ENCODE measurements at places on chromosomes 3 and 15. TPM values are rescaled to one million over a fixed set of nuclear protein-coding genes. Genes with fewer than 3 reads are reported as not detected.

DNA sequence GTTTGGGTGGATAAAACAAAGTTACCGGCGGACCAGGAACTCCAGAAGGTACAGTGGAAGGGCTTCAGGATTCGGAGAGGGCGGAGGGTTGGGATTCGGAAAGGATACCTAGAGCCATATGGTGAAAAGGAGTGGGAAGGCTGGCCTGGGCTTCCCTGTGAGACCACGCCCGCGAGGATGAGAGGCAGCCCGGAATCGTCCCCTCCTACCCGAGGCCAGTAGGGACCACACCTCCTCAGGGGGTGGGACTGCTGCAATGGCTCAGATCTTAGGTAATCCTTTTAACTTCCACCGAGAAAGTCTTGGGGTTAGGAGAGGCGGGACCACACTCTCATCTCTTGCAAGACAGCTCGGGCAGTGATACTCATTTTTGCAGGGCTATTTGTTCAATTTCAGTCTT is 511.3 kb downstream of the OCA2 start:
- DNase-seq: no peak

The CHP1 gene
- 92.7 TPM for total RNA-seq

The RGMA gene
- total RNA-seq: 0.47 TPM

GRCh38 chr15:49094923-49095322 is 48.7 kb upstream of the SECISBP2L start:
- no peak for DNase-seq

DNA sequence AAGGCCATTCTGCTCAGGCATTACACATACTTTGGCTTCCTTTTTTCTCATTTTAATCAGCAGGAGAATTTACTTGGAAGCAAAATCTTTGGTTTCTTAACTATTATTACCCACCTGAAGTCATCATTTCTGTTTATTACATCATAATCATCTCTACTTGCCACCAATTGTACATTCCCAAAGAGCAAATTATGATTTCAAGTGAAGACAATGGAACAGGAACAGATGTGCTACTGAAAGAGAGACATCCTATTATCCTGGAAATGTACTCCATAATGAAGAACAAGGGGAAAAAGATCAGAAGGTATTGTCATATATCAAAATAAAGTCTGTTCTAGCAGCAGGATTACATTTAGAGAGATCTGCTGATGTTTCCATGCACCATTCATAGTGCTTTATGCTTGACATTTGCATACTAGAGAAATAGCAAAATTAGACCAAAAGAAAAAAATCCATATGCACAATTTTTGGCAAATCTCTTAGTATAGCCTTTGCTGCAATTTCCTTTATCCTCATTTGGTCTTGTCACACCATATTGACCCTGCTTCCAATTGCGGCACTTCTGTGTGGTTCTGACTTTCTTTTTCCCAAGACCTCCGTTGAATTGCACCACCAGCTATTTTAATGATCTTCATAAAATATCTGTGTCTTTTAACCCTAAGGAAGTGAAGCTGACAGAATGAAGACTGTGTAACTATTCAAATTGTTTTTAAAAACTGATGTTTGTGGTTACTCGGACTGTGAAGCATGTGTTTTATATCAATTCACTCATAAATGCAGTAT is 683.8 kb downstream of the ZNF385D start:
- DNase-seq: no peak

GRCh38 chr3:120436523-120437050 is 14.2 kb downstream of the FSTL1 start:
- DNase-seq: no peak

DNA sequence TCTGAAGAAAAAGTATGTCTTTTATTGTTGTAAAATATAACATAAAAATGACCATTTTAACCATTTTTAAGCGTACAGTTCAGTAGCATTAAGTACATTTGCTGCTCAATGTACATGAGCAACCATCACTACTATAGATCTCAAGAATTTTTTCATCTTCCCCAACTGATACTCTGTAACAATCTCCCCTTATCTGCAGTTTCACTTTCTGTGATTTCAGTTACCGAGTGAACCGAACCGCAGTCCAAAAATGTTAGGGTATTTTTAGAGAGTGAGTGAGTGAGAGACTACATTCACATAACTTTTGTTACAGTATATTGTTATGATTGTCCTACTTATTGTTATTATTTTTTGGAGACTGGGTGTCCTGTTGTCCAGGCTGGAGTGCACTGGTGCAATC is 9.0 kb upstream of the SLC25A26 start:
- DNase-seq: no peak

- DNase-seq: no peak
Observed at GRCh38 chr3:6928064-6928463, 67.1 kb downstream of the GRM7 start.

The ATP8B4 gene
- 1.7 TPM for total RNA-seq

GRCh38 chr3:47161983-47162696 is 1.8 kb downstream of the SETD2 start:
- DNase-seq: peak; percentile 24

GRCh38 chr15:100186960-100187359 is 154.8 kb downstream of the ADAMTS17 start:
- DNase-seq: no peak

DNA sequence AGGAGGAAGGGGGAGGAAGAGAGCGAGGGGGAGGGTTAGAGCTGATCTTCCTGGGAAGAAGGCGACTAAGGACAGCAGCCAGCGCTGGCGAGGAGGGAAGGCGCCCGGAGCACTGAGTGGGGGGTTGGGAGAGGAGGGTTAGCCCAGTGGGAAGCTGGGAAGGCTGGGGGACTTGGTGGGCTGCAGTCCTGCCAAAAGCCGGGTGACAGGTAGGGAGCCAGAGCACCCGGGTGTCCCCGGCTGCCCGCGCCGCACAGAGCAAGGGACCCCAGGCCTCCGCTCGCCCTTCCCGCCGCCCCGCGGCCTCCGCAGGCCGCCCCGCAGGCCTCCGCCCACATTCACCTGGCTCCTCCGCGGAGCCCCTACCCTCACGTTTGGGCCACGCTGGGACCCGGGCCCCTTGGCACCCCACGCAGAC is 448 bp downstream of the SLC12A8 start:
- DNase-seq: no peak

DNA sequence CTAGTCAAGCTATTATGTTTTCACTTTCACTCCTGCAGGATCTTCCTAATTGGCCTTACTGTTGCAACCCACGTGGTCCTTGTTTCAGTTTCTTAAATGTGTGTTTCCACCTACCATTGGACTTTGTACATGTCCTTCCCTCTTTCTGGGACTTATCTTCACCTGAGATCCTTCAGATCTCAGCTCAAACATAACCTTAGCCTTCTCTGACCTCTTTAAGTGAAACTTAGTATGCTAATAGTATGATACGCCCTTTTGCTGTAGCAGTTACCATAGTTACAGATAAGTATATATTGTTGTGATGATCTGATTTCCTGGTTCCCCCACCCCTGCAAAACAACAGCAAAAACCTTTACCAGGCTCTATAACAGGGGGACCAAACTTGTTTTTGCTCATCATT is 35.2 kb downstream of the U2SURP start:
- DNase-seq: no peak

GRCh38 chr15:63408524-63408923 is 26.9 kb upstream of the CA12 start:
- peak; percentile 67 for DNase-seq

The MRPL3 gene
- total RNA-seq: 77.4 TPM

The TMC3 gene
- total RNA-seq: 0.05 TPM

- no peak for DNase-seq
Observed at GRCh38 chr15:92949604-92950249, 49.6 kb downstream of the CHD2 start.

The ROPN1 gene
- total RNA-seq: not detected

DNA sequence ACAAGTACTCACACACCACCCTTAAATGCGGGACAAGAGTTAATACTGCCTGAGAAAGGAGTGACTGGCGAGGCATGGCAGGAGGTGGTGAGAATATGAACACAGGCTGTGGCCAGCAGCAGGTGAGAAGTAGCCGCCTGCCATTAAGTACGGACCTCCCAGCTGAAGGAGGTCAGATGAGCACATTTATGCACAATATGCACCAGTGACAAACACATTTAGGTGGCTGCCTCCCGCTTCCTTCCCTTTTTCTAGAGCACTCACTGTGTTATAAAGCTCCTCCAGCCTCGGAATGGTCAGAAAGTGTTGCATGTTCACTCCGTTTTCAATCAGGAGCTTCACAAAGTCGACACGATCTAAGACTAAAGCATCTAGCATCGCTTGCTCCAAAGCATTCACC is 52.4 kb downstream of the TRPM1 start:
- DNase-seq: no peak

The ISL2 gene
- total RNA-seq: 1.2 TPM

- DNase-seq: no peak
Observed at GRCh38 chr3:130941793-130942192, 47.9 kb downstream of the ATP2C1 start.

The ITGB5 gene
- 107 TPM for total RNA-seq

DNA sequence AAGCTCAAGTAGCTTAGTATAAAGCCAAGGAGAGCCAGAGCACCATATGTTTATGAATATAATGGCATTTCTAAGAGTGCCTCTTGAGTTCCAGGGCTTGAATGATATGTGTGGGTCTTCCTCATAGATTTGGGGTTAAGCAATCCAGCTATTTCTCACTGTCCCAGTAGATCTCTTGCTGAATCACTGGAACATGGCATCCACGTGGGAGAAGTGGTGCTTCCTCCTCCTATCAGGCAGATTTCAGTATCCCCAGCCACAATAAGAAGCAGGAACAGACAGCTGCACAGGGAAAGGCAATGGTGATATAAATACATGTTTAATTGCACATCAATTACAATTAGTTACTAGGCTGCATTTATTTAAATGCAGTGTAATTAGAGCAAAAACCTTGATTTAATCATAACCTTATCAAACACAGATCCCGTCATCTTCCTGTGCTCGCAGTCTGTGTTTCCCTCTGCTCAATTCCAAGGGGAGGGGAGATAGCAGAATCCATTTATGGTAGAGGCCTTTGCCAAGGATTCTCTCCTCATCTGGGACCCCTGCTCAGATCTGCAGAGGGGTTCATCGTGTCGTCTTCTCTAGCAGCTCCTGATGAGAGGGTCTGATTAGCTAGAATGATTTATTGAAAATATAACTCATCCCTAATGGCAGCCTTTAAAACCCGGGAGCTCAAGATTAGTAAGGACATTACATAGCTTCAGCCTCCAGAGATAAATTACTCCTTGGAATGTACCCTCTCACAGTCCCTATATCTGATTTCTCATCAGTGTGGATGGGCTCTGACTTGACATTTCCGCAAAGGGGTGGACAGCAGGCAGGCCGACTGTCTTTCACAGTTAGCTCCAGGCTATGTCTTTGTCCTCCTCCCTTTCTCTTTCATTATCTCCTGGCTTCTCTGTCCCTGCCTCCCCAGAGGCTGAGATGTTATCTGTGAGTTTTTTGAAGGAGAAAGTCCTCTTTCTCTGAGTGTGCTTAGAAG is 775.9 kb downstream of the AGBL1 start:
- DNase-seq: no peak

DNA sequence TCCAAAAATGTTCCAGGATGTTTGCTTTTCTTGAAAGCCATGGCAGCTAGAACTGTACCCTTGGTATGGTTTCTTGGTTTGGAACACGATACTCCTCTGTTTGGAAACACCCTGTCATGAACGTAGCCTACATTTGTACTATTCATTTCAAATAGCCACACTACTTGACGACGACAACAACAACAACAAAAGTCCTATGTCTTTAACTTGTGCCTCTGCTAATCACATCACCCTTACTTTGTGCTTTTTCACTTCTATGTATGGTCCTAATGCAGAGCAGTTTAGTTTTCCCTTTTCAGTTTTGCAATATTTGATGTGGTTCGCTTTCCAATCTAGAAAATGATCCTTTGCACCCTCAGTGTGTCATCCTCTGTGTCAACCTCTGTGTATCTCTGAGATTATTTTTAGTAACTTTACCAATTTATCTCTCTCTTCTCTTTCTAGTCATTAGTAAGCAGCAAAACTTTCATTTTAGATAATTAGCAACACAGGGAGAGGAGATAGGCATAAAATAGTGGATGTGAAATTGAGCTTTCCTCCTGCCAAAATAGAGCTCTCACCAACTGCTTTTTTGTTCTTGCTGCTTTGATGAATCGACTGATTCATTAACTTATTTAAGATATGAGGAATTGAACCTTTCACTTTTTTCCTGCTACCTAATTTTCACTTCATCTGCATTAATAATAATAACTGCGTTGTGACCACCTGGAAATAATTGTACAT is 44.1 kb upstream of the TP63 start:
- DNase-seq: no peak

- peak; percentile 22 for DNase-seq
Observed at GRCh38 chr3:124033360-124034015, 41.6 kb upstream of the ROPN1 start.

GRCh38 chr3:130823241-130823884 is 70.5 kb upstream of the ATP2C1 start:
- no peak for DNase-seq

The FBXL22 gene
- 0.09 TPM for total RNA-seq

DNA sequence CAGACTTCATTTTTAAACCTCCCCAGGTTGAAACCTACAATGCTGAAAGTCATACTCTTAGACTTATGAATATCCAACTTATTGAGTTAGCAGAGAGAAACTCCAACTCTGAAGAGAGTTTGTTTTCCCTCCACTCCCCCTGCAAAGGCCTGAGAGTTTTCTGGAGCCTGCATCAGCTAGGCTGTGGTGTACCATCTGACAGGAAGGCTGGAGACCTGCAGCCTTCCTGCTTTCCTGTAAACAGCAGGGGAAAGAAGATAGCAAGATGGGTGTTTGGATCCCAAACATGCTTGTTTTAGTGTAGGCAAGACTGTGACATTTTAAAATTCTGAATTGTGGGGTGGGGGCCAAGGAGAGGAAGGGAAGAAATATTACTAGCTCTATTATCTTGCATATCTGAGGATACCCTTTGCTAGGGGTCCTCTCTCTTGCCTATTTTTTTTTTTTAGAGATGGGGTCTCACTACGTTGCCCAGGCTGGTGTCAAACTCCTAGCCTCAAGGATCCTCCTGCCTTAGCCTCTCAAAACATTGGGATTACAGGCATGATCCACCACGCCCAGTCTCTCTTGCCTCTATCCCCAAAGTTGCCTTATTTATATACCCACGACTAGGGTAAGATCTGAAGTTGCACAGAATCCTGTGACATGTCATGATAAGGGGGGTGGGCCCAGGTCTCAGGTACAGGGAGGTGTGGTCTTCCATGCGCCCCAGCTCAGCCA is 51.0 kb upstream of the USP3 start:
- peak; percentile 51 for DNase-seq

DNA sequence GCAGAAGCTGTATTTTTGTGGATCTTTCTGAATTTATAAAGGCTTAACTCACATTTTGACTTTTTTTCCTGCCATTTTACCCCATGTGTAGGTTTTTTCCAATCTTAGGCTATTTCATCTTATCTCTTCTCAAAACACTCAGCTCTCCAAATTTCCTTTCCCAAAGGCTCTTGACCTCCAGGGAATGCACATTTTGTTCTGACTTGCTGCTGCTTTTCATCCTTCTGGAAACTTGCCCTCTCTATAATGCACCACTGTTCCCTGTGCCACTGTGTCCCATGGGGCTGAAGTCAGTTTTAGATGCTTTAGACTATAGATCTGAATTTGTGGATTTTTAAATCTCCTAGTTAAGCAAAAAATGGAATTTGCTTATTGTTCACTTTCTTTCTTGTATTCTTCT is 9.1 kb downstream of the PYDC2 start:
- no peak for DNase-seq

GRCh38 chr15:91611561-91612323 is 241.8 kb upstream of the SLCO3A1 start:
- DNase-seq: no peak

Measured in dermis blood vessel endothelial cell (primary cell).